NCI-H446 treated with DMSO at 0.1 percent for 48 hours (cell line): ENCODE measurements at places on chromosomes 12 and 14.

DNA sequence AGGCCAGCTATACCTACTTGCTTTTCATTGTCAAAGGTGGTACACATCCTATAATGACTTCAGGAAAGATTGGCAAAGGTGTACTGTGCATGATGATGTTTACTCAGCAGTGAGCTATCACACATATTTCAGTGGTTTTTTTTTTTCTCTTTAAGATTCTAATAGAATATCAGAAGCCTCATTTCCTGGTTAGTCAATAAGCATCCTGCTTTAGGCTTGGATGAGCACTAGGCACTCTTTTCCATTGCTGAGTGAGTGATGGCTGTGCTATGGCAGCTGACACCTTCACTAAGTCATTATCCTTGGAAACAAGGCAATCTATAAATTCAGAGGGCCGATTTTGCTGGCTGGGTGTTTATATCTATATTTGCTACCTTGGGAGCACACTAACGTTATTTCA is 161.1 kb upstream of the RASSF8 start:
- DNase-seq: no peak

GRCh38 chr12:5554711-5555110 is 122.8 kb downstream of the NTF3 start:
- no peak for DNase-seq

DNA sequence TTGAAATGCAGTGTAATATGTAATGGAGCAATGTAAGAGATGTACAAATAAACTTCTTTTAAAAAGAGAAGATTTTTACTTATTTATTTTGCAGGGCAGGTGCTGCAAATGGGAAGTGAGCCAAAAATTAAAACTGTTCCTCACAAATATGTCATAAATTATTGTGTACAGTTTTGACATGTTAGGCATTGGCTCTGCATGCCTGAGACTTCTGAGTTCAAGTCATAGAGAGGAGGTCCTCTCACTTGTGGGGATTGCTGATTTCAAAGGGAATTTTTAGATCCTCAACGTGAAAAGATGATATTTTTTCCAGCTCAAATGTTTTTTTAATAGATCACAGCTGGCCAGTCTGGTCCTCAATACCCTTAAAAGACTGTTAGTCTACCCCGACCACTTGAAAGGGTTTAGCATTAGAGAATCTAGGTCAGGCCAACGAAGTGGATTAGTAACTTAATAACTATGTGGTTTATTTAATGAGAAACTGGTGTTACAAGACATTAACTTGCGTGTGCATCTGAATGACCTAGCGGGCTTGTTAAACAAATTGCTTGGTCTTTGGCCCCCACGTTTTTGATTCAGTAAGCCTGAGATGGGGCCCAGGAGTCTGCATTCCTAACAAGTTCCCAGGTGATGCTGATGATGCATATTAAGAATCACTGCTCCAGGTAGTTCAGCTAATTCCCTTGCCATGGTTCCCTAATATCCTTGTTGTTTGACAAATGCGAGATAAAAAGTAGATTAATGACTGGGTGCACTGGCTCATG is 30.9 kb upstream of the WDR89 start:
- DNase-seq: no peak

DNA sequence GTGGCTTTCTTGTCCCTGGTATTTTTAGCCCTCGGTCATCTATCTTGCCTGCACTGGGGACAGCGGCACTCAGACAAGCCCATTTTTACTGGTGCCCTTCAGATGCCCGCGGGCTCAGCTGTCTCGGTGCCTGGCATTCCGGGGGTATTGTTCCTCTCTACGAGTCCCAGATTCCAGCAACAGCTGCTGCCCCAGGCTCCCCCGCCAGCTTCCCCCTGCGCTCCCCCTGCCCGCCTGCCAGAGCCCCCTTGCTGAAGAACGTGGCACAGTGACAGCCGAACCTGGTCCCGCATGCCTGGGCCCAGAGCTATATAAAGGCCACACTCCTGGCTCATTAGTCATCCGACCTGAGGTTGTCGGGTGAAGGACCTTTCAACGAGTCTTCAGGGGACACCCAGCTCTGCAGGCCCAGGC is 10.9 kb upstream of the MYL2 start:
- no peak for DNase-seq

DNA sequence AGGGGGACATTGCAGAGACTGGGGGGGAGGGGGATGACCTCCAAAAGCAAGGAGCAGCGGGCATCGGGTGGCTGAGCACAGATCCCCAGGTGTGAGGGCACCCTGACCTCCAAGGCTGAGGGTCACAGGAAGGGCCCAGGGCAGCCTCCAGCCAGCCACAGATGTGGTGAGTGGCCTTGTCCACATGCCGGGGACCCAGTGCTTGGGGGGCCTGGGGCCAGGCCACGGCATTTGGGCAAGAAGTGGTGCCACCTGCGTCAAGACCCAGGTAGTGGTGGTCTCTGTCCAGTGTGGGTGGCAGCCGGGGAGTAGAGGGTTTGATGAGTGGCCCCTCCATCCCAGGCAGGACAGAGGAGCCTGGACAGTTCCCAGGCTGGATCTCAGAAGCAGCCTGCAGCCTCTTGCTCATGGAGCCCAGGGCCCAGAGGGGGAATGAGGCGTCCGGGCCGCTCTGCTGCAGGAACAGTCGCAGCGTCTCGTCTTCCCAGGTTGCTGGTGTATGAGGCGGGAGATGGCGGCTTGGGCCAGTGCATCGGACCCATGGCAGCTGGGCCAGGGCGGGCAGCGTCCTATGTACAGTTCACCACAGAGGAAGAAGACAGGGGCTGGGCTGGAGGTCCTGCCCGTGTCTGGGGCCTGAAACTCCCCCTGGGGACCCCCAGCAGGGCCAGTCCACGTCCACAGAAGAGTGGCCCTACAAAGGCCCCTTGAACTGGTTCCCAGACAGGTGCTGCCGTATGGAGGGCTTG is 33.5 kb downstream of the CCNK start:
- no peak for DNase-seq

- DNase-seq: no peak
Measured at GRCh38 chr12:65330331-65330730, 51.8 kb downstream of the MSRB3 start.

DNA sequence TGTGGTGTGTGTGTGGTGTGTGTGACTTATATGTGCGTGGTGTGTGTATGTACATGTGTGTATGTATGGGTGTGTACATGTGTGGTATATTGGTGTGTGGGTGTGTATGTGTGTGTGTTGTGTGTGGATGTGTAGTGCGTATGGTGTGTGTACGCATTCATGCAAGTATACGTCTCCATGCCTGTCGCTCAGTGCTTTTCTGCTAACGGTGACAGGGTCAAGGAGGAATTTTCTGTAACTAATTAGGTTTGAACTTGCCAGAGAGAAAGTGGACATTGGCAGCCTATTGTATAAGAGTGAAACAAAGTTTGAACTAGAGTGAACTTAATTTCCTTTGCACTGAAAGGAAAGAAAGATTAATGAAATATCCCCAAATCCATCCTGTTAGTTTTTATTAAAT is 120.9 kb upstream of the GSC start:
- no peak for DNase-seq

DNA sequence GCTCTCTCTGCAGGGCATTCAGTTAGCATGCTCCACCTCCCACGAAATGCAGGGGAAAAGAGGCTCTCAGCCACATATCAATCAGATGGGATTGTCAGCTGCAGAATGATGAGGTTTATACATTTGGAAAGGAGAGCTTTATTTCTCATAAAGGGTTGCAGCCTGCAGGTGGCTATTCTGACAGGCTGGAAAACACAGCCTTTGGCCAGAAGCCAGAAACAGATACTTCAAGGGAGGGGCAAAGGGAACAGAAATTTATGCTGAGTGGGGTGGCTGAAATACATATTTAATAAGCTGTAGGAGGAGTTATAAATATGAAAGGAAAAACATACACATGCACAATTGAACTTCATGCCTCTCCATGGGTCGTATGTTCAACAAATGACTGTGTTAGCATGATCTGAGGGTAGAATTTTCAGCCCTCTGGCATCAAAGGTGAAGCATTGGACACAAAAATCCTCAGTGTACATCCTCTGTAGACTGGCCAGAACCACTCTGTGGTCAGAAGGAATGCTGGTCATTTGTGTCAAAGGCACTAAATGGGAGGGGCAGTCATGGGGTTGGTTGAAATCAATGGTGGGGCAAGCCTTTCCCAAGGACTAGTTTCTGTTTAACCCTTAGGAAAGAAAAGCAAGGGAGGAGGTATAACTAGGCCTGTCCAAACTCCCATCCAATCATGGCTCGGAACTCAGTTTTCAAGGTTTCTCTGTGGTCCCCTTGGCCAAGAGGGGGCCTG is 62.4 kb downstream of the TMX1 start:
- peak; percentile 32 for DNase-seq

DNA sequence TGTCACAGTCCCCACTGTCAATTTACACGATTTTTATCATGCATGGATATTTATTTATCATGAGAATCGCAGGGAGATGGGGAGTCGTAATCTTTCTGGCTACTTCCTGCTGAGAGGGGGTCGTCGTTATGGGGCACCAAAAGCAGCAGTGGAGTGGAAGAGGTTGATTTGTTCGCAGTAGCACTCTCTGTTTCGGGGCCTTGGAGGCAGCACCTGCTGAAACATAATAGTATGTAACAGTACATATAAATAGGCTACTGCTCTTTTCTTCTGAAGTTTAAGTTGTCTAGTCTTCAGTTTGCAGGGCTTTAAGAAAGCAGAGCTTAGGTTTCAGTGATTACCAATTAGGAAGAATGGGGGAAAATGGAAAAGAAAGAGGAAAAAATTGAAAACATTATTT is 3.8 kb downstream of the SOAT2 start:
- DNase-seq: no peak

DNA sequence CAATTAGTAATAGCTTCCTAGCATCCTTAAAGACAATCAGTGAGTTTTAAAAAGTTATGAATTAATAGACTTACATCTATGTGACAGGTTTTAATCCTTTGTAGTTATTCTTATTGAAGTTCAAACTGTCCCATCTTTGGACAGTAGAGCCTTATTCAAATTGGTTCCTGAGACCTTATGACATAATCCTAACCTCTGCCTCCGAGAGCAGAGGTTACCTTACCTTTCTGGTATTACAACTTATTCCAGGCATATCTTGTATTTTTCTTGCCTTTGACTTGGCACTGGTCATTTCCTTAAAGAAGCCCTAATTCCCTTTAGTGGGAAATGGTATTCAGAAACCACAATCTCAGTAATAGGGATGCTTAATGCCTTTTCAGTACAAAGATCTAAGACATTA is 21.8 kb downstream of the BTBD7 start:
- no peak for DNase-seq

- DNase-seq: no peak
Measured at GRCh38 chr12:129373746-129374145, 520.5 kb downstream of the GLT1D1 start.
